NCI-H2081 (cell line): ENCODE measurements at places on chromosomes 12 and 14.
A peak's percentile ranks its signal among the peaks of the same experiment; 100 is the strongest.

DNA sequence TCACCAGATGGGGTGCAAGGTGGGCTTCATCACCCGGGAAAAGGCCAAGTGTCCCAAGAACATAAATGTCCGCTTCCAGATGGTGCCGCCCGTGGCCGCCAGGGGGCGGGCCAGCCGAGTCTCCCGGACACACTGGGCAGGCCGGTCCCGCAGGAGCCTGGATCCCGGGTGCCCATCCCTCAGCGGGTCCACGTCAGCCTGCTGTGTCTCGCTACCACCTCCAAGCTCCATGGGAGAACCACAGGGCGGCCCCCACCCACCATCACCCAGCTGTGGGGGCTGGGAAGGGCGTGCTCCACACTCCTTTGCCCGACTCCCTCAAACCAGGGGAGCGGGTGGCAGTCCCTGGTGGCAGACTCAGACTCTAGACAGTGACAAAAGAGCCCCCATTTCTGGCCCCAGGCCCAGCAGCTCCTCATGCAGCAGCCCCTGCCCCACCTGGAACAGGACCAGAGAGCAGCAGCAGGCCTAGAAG, 22.0 kb upstream of the NUDT14 start:
- DNase-seq = no peak

GRCh38 chr14:34426313-34427295, 35.4 kb downstream of the SPTSSA start:
- no peak for DNase-seq

DNA sequence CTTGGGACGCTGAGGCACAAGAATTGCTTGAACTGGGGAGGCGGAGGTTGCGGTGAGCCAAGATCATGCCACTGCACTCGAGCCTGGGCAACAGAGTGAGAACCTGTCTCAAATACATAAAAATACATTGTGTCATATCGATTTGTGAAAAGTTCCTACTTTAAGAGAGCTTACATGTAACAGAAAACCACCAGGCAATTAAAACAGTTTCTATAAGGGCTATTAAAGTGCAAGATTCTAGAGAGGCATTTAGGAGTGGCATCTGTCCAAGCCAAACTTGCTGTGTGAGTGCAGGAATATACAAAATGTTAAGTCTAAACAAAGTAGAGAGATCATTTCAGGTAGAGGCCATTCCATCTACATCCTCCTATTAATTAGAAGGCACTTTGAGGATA, 1.7 kb upstream of the NEK9 start:
- no peak for DNase-seq

DNA sequence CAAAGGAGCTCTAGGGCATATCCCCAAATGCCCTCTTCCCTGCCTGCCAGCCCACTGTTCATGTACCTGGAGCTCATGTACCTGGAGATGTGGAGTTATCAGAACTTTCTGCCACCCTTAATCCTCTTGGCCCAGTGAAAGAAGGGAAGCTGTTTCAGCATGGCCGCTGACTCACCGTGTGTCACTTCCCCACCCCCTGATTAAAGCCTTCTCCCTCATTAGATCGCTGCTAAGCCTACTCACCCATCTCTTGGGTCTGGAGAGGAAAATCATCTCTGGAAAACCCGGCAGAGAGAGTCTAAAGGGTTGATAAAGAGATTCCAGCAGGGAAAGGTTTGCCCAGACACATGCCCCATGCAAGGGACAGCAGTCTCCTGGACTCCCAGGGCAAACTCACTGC, 4.5 kb upstream of the LTBP2 start:
- no peak for DNase-seq

DNA sequence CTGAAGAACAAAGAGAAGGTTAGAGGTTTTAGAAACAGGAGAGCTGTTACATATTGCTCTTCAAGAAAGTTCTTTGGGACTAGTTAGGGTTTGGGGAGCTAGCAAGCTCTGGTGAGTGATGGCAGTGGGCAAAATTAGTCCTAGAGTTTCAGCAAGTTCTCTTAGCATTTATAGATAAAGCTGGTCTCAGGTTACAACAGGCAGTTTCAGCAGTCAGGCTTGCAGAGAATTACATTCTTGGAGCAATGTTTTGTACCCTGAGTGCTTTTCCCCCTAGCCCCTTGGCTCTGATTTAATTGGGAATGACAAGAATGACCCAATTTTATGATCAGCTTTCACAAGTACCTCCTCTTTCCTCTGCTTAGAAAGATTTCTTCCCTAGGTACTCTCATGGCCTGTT, 21.4 kb upstream of the EID3 start:
- no peak for DNase-seq

DNA sequence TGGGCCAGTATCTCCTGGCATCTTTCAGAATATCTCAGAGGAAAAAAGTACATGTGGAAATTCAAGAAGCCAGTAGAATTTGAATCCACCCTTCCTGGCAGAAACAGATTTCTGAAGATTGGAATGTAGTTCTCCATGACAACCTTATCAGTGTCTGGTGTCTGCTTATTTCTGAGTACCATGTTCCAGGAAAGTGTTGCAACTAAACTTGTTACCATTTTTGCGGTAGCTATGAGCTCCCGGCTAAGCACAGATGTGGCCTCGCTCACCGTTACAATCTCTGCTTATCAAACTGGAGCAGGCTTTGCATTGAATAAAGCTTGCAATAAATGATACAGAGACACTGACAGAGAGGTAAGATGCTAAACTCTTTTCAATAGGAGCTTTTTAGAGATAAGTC, 13.0 kb upstream of the ITPR2 start:
- DNase-seq = no peak

GRCh38 chr12:53780323-53780722, 28.5 kb upstream of the CISTR start:
- DNase-seq = no peak

- DNase-seq = no peak
These were observed 38.2 kb upstream of the TDRD9 start for GRCh38 chr14:103890052-103890371.

DNA sequence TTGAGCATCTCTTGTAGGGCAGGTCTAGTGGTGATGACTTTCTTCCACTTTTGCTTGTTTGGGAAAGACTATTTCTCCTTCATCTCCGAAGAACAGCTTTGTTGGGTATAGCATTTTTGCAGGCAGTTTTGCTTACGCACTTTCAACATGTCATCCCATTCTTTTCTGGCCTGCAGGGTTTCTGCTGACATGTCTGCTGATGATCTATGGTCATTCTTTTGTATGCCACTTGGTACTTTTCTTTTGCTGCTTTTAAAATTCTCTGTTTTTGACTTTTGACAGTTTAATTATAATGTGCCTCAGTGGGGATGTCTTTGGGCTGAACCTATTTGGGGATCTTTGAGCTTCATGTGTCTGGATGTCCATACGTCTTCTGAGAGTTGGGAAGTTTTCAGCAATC, 78.2 kb downstream of the PTHLH start:
- DNase-seq = no peak

GRCh38 chr12:94650143-94651056, at the start of gene TMCC3:
TSS of gene TMCC3 (minus strand) at chr12:94650557. CDS start at chr12:94650430, 127 bp downstream.
- peak; percentile 59 for DNase-seq

GRCh38 chr12:19298836-19299605, 140.3 kb upstream of the AEBP2 start:
- no peak for DNase-seq

DNA sequence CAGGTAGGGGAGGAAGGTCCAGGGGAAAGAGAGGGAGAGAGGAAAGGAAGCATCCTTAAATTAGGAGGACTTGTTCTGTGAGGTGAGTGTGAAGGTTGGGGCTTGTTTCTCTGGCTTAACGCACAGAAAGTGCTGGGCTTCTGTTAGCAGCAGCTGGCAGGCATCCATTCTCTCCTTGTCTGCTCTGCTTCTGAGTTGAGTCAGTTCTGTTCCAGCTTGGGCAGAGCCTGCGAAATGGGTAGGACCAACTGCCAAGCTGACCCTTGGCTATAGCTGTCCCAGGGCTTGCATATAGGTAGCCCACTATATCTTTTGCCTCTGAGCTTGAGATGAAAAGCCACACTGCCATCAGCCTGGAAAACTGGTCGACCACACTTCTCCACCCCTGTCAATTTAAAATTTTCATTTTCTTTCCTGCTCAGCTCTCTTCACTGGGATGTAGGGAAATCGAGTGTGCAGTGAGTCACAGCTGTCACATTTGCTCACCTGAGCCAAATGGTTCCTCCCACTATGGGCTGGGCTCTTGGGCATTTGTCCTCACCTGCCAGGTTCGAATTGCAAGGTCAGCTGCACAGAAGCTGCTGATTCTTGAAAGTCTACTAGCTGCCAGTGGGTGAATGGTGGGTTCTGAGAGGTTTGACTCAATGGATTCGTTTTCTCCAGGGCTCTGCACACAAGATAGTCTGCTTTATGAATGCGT, 256.4 kb upstream of the PWP1 start:
- DNase-seq = peak; percentile 8

- no peak for DNase-seq
These were observed 199.9 kb upstream of the RTL1 start for GRCh38 chr14:101103321-101103901.

GRCh38 chr12:21183721-21184275, 52.8 kb downstream of the SLCO1B1 start:
- DNase-seq = no peak

GRCh38 chr14:31232081-31232480, 24.5 kb upstream of the HECTD1 start:
- DNase-seq = no peak

- DNase-seq = no peak
These were observed 339.5 kb downstream of the AEBP2 start for GRCh38 chr12:19778797-19779196.

DNA sequence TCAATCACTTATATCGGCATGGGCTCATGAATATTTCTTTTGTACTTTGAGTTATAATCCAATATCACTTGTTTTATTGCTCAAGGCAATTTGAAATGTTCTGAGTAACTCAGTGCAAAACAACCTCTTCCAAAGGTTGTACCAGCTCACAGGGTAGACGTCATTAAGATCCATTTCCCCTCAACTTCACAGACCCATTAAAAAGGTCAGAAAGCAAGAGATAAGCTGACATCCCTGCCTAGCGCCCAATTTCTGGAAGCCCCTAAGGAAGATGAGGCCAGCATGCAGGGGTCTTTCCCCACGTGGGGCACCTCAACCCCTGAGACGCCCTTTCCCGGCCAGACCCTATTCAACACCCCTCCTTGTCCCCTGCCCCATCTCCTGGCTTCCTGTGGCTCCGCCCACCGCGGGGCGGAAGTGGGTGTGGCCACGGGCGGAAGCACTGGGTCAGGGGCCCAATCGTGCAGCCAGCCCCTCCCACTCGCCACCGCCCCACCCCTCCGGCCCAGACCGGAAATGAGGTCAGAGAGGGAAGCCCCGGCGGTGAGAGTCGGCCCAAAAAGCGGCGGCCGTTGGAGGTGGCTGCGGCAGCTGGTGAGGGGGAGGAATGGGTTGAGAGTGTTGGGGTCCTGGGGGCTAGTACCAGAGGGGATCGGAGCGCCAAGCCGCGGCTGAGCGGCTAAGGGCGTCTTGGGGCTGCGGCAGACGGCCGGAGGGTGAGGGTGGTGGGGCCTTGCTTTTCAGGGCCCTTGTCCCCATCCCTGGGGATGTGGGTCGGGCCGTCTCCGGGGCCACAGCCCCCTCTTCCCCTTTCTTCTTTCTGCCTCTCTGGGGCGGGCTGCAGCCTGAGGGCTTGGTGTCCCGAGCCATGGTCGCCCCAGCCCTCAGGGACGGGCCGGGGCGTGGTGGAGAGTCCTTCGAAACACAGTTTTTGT, at the start of gene GPATCH2L:
Gene GPATCH2L (plus strand): TSS at position 525 of the 935 bp plus-strand sequence. CDS start 2,442 bp downstream, outside the sequence.
- peak; percentile 91 for DNase-seq

DNA sequence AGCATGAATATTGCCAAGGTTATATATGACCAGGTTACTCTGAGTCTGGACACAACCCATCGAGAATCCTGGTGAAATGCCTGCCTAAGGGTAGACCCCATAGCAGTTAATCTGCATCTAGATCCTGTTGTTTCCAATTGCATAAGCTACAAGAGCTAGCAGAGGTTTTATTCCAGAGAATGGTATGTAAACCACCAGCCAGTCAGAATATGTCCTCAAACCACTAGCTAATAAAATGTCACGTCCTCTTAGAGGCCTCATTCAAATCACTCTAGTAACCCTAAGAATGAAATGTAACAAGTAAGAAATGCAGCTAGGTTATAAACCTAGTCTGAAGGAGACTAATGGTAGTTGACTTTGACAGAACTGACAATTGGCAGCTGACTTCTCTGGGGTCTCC, 9.0 kb upstream of the YLPM1 start:
- DNase-seq = no peak

DNA sequence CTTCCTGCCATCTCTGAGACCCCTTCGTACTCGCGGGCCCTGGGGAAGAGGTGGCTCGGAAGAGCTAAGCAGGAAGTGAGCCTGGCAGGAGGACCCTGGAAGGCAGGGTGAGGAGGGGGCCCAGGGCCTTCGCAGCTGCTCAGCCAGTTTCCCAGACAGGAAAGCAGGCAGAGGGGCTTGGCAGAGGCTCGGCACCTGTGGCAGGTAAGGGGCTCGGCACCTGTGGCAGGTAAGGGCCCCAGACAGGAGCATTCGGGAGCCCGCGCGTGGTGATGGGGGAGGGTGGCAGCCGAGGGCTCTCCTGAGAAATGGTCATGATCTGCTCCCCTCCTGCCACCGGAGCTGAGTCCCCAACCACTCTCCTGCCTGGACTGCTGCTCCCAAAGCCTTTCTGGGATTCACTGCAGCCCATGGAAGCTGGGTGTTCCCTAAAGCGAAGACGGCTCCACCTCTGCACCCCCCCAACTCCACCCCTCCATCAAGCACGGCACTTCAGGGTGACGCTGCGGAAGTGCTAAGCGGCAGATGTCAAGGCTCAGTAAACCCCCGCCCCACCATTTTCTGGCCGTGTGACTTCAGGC, 63.2 kb downstream of the PRIMA1 start:
- no peak for DNase-seq

DNA sequence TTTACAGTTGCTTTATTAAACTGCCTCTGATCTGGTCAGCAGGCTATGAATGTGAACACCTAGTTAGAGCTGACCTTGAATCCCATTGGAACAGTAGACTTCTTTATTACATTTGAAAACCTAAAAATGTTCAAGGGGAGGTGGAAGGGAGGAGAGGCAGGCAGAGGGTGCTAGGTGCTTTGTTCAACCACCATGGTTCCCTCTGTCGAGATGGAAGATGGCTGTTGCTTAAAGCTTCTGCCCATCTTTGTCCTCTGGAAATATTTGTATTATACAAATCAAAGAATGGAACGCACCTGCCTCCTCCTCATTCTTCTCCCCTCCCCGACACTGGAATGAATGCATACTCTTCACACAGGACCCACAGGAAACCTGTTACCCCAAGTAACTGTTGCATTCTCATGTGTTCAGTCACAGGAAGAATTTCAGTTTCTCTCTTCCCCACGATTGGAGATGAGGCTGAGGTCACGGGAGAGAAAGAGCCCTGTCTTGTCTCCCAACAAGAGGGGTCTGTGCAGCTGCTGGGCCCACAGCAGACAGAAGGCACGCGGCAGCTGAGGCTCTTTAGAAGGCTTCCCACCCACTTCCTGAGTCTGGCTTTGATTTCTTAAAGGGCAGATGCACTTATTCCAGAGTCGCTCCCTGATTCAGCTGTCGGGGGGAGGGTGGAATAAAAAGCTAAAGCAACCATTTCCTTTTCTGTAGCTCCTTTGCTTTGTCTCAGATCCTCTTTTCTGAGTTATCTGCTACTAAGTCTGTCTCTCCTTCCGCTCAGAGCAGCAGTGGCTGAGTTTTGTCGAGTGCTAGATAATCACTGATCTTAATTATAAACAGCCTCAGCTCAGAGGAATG, 217.9 kb upstream of the BTG1 start:
- DNase-seq = no peak
